Lung microvascular endothelial cell (primary cell): ENCODE measurements at places on chromosomes 7 and 10. TPM values are rescaled to one million over a fixed set of nuclear protein-coding genes. Genes with fewer than 3 reads are reported as not detected.

The MYOF gene
- 58.1 and 147 TPM in 2 replicates for total RNA-seq

The HMX2 gene
- not detected in 2 replicates for total RNA-seq

The SKAP2 gene
- 9.6 and 13.7 TPM in 2 replicates for total RNA-seq

The ABLIM1 gene
- 34.3 and 38.6 TPM in 2 replicates for total RNA-seq

The MGMT gene
- 5.7 and 7.7 TPM in 2 replicates for total RNA-seq

The OR9A2 gene
- not detected in 2 replicates for total RNA-seq

The PRRT4 gene
- total RNA-seq: not detected in 2 replicates

The KLF14 gene
- not detected in 2 replicates for total RNA-seq

The SFXN3 gene
- 46.4 and 56.0 TPM in 2 replicates for total RNA-seq
